Breast epithelium (tissue), 4 donors: ENCODE measurements at places on chromosomes 11 and 22.
A peak's percentile ranks its signal among the peaks of the same experiment; 100 is the strongest.

DNA sequence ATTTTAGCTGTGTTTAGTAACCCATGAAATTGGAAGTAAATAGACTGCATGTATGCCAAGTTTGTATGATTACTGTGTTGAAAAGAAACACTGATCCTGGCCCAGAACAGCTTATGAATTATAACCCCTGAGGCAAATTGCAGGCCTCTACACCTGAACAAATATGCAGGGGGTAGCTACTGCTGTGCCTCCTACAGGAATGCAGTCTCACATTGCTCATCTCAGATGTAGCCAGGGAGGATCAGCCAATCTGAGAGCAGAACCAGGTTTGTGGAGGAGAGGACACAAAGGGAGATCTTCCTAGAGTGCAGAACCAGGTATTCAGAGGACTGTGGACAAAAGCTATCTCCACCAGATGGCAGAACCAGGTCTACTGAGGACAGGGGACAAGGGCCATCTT lies 442.2 kb upstream of the DDI1 start:
- no peak for DNase-seq

GRCh38 chr11:84829162-84829561 lies 798.0 kb downstream of the DLG2 start:
- no peak for DNase-seq

DNA sequence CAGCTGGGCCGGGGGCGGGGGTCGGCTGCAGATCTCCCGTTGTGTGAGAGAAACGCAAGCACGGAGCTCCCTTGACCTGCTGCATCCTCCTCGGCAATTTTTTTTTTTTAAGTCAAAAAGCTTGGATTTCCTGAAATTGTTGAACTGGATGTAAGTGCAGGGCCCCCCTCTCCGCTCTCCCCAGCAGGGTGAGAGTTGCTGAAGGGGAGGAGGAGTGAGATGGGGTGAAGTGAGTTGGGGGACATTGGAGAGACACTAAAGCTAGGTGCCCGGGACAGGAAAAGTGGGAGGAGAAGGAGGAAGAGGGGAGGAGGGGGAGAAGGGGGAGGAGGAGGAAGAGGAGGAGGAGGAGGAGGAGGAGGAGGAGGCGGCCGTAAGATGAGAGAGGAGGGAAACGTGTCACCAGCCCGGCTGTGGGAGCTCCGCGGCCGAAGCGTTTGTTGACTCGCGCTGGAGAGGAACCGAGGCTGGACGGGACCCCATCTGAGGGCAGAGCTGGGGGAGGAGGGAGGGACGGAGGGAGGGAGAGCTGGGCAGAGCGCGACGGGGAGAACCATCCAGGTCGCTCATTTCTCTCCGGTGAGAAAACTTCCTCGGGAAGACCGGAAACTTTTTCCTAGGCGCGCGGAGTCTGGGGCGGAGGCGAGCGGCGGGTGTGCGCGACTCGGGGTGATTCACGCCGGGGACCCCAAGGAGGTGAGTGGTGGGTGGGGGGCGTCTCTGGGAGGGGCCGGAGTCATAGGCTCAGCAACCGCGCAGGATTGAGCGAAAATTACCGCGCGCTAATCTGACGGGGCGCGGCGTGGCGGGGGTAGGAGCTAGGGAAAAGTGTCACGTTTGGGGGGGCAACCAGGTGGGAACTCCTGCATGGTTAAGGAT lies 80.2 kb downstream of the PRR5L start:
- no peak for DNase-seq

DNA sequence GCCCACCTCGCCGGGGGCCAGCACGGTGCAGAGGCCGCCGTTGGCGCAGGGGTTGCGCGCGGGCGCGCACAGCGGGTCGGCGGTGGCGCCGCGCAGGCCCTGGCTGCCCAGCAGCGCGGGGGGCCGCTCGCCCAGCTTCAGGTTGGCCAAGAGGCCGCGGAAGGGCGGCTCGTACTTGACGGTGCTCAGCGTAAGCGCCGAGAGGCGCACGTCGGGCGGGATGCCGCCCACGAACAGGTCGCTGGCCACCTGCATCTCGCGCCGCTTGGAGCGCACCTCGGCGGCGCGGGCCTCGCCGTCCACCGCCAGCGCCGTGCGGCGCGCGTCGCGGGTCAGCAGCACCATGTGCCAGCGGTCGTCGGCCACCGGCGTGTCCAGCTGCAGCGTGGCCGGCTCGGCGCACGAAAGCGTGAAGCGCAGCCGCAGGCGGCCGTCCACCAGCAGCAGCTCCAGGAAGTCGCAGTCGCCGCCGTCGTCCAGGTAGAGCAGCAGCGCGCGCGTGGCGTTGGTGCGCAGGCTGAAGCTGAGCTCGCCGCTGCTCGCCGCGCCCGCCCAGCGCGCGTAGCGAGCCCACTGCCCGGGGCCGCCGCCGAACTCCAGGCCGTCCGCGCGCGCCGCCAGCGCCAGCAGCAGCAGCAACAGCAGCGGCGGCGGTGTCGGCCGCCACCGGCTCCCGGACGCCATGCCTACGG lies 9.8 kb downstream of the NRXN2 start:
- DNase-seq: peak; percentile 67

GRCh38 chr11:76380159-76380976 lies 564 bp downstream of the THAP12 start:
- DNase-seq: no peak

- DNase-seq: no peak
Measured at GRCh38 chr11:27385245-27385644, 22.2 kb upstream of the CCDC34 start.

GRCh38 chr22:30186041-30186440 lies 60.5 kb downstream of the LIF start:
- no peak for DNase-seq
